ENCODE measurements at places on chromosomes 1 and 21. TPM values are rescaled to one million over a fixed set of nuclear protein-coding genes. Genes with fewer than 3 reads are reported as not detected.

HES3 gene
- total RNA-seq: not detected

DNAH14 gene
- 17.0 TPM for total RNA-seq

SPRR5 gene
- total RNA-seq: not detected

TSEN15 gene
- 22.6 TPM for total RNA-seq

DMBX1 gene
- total RNA-seq: not detected

S100A2 gene
- total RNA-seq: 3.9 TPM

LEMD1 gene
- not detected for total RNA-seq

- no peak for DNase-seq
Observed at GRCh38 chr21:45471525-45472221, 66.7 kb downstream of the COL18A1 start.

- DNase-seq: no peak
Observed at GRCh38 chr21:16740511-16740910, 772.3 kb upstream of the CXADR start.

DNA sequence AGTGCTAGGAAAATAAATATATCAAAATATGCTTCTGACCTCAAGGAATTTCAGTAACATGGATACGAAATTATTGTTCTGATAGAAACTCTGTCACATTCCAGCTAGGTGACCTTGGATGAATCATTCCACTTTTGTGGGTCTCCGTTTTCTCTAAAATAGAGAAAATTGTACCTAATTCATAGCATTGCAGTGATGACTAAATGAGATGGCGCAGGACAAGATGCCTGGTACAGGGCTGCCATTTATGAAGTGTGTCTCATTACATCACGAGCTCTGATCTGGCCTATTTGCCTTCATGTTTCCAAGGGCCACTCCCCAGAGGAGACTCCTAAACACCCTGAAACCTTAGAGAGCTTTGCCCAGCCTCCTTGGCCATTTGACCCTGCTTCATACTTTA lies 480.0 kb upstream of the USP24 start:
- DNase-seq: no peak

DNA sequence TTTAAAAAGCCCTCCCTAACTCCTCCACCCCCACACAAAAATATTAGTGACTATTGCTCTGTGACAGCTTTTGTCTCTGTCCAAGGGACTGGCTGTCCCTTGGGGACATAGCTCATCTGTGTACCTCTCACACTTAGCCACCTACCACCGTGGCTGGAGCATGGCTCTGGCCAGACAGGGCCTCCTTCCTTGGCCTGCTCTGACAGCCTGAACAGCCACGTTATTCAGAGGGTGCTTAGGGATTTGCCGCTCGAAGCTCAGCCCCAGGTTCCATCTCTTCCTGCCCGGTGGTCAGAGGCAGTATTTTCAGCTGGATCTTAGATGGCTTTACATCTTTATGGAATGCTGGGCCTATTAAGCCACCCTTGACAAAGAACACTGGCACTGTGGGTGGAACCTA lies 6.1 kb upstream of the CELSR2 start:
- no peak for DNase-seq

GRCh38 chr1:203537806-203538464 lies 44.0 kb downstream of the OPTC start:
- DNase-seq: no peak

- no peak for DNase-seq
Observed at GRCh38 chr21:42454786-42455185, 41.2 kb downstream of the RSPH1 start.

GRCh38 chr1:39331647-39332046 lies 127.2 kb downstream of the MACF1 start:
- DNase-seq: no peak

DNA sequence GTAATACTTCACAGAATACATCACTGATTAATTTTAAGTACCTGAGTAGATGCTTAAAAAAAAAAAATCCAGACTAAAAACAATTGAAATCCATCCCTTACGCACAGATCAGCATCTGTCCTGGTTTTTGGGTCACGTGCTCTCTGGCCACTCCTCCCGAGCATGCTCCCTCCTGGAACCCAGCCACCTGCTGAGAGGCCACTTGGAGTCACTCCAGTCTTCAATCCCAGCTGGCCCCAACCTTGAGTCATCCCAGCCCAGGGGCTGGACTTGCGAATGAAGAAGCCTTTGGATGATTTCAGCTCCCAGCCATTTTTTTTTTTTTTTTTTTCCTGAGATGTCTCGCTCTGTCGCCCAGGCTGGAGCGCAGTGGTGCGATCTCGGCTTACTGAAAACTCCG lies 8.9 kb downstream of the MAP1LC3C start:
- DNase-seq: no peak

- no peak for DNase-seq
Observed at GRCh38 chr1:14880456-14881316, 272.9 kb upstream of the TMEM51 start.

DNA sequence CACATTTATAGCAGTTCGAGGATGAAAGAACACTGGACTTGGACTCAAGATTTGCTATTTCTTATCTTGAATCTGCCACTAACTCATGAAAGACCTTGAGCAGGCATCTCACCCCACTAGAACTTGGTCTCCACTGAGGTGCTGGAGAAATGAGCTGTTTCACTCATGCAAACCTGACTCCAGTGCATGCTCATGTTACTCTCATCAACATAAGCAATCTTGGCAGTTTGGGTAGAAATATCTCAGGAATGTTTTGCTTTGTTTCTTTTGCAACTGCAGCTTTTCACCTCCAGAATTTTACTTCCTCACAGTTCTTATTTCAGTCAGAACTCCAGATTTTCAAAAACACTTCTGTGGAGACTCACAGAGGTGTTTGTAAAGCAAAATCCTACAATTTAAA lies 46.2 kb upstream of the DAB1 start:
- no peak for DNase-seq

DNA sequence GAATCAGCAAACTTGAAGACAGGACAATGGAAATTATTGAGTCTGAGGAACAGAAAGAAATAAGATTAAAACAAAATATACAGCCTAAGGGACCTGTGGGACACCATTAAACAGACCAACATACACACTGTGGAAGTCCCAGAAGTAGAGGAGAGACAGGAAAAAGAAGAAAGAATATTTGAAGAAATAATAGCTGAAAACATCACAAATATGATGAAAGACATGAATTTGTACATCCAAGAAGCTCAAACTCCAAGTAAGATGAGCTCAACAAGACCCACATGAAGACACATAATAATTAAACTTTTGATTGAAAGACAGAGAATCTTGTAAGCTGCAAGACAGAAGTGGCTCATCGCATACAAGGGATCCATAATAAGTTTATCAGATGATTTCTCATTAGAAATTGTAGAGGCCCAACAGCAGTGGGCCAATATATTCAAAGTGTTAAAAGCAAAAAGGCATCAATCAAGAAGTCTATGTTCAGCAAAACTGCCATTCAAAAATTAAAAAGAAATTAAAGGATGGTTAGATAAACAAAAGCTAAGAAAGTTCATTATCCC lies 311.3 kb upstream of the ADGRL2 start:
- DNase-seq: no peak

DNA sequence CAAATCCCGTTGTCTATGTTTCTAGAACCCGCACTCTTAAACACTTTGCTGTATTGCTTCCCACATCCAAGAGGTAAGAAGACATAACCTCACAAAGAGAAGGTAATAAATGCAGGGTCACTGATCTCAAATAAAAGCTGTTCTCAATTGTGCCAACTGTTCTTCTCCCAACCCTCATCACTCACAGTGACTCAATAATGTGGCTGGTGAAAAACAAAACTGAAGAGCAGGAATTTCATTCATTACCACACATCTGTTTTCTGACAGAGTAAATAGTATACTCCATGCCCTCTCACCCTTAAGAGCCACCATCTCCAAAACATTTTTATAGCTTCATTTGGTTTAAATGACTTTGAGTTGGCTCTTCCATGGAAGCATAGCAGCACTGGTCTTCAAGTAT lies 6.2 kb upstream of the ERICH3 start:
- DNase-seq: no peak

- DNase-seq: no peak
Observed at GRCh38 chr21:29385934-29386520, 87.3 kb downstream of the BACH1 start.

DNA sequence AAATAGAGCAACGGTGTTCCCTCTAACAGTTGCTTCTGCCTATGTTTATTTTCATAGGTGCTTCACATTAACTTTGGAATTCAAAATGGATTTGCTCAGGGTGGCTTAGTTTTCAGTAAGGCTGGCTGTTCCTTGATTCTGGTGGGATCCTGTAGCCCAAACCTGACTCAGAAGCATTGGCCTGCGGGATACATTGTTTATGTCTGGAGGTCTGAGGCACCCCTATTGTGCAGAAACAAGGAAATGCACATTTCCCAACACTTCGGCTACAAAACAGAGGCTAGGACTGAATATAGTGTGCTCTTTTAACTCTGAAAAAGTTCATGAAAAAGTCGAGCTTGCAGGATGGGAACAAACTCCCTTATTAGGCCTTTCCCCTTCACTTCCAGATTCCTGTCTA lies 133.8 kb upstream of the F3 start:
- DNase-seq: no peak

DNA sequence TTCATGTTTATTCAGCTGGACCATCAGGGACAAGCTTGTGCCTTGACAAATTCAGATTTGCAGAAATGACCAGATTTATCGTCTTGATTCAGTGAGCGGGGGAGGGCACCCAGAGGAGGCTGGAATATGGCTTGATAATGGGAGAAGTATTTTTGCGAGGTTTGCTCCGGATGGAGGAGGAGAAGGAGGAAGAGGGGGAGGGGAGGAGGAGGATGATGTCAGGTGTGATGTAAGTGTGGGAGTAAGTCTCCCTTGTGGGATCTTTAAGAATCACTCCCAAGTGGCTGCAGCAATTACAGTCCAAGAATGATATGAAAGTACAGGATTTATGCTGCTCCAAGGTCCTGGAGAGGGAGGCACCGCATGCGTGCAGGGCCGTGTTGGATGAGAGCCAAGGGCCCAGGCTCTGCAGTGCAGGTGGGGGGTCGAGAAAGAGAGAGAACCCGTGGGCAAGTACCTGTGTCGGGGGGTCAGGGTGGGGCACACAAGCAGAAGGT lies 5.6 kb upstream of the ZNF496 start:
- no peak for DNase-seq

Data from glomerular endothelial cell (primary cell).